Hypothalamus (tissue), 51 donors: ENCODE measurements at places on chromosomes 16 and 17.

- no peak for DNase-seq
Measured at GRCh38 chr16:28100810-28101532, 37.5 kb upstream of the GSG1L start.

- DNase-seq = peak; percentile 53
Measured at GRCh38 chr16:57299719-57300386, 15.4 kb upstream of the PLLP start.

DNA sequence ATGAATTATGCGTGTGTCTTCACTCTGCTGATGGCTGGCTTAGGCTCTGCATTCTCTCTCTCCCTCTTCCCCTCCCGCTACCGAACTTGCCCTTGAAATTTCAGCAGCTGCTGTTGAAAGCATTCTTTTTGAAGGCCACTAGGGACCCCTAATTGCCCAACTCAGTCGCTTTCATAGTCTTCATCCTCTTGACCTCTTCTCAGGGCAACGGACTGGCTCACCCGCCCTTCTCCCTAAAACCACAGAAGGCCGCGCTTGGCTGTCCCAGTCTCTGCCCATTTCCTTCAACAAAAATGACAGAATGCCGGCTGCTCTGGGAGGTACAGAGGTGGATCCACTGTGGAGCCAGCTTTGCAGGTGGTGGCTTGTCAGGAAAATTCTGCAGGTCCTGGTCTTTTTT, 21.0 kb upstream of the FMNL1 start:
- no peak for DNase-seq

DNA sequence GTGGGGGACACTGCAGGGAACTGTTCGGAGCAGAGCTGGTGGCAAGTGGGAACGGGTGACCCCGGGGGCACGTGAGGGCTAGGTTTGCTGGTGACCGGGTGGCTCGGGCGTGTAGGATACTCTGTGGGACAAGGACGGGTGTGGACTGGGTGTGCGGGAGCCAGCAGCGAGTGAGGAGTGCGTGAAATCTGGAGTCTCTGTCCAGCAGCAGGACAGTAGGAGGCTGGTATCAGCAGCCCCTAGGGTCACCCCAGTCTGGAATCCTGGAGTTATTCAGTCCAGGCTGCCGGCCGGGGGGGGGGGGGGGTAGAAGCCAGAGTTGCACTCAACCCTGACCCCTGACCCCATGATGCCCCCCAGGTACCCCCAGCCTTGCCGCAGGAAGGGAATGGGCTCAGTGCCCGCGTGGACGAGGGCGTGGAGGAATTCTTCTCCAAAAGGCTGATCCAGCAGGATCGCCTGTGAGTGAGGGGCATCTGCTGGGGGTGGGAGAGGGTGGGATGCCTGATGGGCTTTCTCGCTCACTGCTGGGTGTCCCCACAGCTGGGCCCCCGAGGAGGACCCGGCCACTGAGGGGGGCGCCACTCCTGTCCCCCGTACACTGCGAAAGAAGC, 6.2 kb downstream of the ACD start:
- no peak for DNase-seq

DNA sequence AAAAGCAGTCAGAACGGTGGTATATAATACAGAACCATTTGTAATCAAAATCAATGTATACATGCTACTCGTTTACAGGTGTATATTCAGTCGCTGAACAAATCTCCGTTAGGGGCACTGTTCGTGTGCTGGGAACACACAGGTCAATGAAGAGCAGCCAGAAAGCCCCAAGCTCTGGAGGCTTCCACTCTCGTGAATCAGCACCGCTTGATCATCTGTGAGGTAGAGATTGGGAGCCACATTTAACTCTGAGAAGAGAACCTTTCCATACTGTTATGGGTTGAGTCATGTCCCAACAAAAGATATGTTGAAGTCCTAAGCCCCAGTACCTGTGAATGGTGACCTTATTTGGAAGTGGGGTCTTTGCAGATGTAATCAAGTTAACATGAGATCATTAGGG, 5.4 kb upstream of the CYTH1 start:
- DNase-seq = no peak

GRCh38 chr16:89905511-89906139, 13.0 kb upstream of the MC1R start:
- DNase-seq = no peak

DNA sequence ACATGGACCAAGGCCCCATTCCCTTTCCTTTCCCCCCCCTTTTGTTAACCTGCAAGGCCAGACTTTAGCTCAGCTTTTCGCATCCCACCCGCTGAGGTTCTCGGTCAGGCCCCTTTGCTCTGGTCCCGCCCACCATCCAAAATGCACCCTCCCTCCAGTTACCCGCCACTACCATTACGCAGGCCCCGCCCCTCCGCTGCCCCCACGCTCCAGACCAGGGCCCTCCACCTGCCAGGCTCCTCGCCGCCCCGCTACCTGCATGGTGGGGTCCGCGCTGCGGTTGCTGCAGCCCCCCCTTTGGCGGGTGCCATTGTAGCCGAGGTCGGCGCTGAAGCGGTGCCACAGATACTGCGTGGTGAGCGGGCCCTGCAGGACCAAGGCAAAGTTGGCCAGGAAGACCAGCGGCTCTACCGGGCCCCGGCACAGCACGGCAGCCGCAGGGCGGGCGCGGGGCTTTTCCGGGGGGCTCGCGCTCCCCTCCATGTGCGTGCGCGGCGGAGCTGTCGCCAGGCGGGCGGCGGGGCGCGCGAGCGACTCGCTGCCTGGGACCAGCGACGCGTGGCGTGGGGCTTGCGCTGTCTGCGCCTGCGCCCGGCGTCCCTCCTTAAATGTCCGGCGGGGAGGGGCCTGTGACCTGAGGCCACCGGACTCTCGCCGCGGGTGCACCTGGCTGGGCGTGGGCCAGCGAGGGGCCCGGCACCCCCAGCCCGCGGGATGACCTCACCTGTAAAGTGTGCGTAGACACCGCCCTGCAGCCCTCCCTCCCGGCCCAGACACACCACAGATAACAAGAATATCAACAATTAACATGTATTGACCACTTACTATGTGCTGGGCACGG, at the start of gene SLC46A1:
TSS of gene SLC46A1 (minus strand) at position 581 of the 841 bp plus-strand sequence. CDS start at position 483, 98 bp downstream.
- no peak for DNase-seq

- no peak for DNase-seq
Measured at GRCh38 chr16:12010388-12011251, 34.1 kb downstream of the SNX29 start.

- DNase-seq = no peak
Measured at GRCh38 chr17:16987830-16988601, 16.1 kb upstream of the TNFRSF13B start.

GRCh38 chr16:71524566-71525553, 1.4 kb upstream of the CHST4 start:
- DNase-seq = no peak

GRCh38 chr17:64213995-64214811, 48.9 kb downstream of the TEX2 start:
- DNase-seq = no peak

- no peak for DNase-seq
Measured at GRCh38 chr17:27810211-27810901, 10.0 kb upstream of the NOS2 start.

- no peak for DNase-seq
Measured at GRCh38 chr17:77011173-77012011, 129.4 kb upstream of the SEC14L1 start.

DNA sequence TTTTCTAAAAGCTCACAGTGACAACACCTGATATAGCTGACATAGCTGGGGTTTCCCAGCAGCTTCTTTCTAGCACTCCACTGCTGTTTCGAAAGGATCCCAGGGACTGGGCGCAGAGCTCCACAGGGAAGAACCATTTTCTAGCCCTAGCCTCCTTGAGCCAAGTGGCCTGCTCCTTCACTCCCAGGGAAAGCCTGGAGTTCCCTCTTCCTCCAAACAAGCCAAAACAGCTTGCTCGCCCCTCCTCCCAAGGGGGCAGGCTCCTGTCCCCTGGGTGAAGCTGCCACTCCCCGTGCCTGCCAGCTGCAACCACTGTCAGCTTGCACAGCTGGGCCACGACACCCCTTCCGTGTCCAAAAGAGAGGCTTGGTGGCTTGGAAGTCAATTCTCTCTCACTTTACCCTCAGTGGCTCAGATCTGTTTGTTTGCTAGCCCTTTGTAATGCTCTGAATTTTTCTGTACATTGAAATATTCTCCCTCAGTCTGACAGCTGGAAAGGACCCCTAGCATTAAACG, 59.8 kb downstream of the CYTH1 start:
- no peak for DNase-seq

DNA sequence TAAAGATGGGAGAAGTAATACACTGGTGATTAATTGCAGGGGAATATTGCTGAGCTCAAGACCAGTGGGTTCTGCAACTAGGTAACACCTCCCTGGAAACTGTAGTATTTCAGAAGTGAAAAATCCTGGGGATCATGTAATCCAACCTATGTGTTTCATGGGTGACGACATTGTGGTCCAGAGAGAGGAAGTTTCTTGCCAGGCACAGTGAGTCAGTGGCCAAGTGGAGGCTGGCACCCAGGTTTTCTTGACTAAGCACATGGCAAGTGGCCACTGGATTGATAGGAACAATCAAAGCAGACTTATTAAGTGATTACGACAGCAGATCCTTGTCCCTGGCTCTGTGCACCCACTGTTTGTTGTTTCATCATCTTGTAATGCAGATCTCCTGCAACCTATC, 14.6 kb upstream of the CIITA start:
- no peak for DNase-seq

DNA sequence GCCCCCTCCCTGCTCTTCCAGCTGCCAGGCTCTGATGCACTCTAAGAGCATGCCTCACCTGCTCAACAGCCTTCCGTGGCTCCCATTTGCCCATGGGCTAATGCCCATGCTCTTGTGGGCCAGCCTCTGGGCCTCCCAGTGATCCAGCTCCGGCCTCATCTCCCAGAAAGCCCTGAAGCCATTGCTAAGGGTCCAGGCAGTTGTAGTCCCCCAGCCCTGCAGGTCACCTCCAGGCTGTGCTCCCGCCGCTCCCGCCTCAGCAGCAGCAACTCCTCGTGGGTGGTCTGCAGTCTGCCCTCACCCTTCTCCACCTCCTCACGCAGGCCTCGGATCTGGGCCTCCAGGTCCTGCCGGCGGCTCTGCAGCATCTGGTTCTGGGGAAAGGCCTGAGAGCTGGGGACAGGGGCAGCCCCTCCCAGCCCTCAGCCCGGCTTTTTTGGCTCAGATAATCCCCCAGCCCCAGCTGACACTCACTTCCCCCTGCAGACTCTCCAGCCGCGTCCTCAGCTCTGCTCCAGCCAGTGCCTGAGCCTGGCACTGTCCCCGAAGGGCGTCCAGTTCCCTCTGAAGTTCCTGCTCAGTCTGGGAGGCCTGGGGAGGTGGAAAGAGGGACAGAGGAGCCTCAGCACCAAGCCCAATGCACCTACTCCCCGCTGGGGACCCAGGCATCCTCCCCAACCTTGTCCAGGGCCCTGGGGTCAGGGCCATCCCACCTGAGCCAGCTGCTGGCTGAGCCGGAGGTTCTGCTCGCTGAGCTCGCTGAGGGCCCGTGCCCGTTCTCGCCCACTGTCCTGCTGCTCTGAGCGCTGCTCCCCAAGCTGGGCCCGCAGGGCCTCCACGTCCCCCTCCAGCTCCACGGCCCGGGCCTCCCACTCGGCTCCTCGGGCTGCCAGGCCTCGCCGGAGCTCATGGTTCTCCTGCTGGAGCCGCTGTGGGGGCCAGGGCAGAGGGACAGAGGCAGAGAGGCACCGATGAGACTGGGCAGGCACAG, 6.2 kb downstream of the BICDL2 start:
- DNase-seq = no peak

- no peak for DNase-seq
Measured at GRCh38 chr17:64500862-64501765, 4.3 kb upstream of the POLG2 start.

GRCh38 chr16:74862743-74863244, 88.2 kb upstream of the FA2H start:
- no peak for DNase-seq

- DNase-seq = no peak
Measured at GRCh38 chr17:35726127-35726952, 5.1 kb upstream of the RASL10B start.

DNA sequence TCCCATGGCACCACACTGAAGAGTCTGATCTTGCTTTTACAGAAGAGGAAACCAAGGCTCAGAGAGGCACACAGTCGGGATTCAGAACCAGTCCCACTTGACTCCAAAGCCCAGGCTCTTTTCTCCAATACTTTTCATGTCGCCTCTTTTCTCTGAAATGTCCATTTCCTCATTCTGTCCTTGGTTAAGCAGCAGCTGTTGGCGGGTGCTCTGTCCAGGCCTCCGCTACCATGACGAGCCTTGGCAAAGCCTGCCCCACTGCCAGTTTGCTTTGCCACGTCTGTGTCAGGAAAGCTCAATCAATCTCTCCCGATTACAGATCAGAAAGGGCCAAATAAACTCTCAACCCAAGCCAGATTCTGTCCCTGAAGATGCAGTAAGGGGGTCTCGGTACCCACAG, 9.1 kb upstream of the CEP295NL start:
- DNase-seq = no peak

- no peak for DNase-seq
Measured at GRCh38 chr16:29011112-29011511, 26.3 kb downstream of the LAT start.

DNA sequence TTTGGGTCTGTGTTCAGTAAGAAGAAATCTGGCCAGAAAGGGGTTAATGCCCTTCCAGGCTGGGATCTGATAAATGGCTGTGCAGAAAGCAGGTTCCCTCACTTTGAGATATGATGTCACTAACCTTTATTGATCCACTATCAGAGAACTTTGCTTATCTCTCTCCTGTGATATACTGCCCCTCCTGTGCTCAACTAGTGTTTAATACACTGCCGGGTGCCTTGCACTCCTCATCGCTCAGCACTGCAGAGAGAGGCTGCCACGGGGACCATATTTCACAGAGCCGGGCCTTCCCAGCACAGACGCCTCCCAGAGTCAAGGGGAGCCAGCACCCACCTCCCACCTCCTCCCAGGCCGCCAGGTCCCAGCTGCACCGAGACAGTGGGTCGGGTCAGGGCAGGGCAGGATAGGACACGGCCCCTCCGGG, 20.2 kb downstream of the ZFHX3 start:
- DNase-seq = no peak

DNA sequence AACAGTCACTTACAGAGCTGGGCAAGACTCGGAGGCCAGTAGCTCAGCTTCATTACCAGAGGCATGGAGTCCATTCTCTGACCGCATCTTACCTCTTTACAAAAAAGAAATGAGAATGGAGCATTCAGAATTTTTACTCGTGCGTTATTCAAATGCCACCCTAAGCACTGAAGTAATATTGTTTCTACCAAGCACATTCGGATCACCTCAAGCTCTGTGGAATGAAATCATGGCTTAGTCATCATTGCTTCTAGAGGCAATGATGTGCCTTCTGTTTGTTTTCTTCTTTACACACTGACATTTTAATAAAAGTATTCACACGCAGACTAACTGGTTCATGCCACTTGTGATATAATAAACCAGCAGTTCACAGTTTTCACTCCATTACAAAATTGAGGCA, 206.8 kb downstream of the PHKB start:
- no peak for DNase-seq

DNA sequence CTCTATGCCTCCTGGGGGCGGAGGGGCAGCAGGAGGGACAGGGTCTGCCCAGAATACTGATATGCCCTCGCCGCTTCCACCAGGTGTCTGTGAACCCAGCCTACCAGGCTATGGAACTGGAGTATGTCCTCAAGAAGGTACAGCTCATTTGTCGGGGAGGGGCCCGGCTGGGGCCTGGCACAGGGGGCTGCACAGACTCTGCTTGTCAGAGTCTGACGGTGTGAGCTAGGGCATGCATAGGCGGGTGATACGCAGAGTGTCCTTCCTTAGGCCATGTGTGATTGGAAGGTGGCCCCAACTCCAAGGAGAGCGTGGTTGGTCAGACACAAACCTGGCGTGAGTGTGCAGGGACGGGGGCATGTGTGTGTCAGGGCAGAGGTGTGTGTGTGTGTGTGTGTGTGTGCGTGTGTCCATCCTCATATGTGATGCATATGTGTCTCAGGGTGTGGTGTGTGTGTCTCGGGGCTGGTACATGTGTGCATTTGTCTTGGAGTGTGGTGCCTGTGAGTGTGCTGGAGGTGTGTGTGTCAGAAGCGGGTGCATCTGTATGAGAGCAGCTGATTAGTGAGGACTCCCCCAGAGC, 7.0 kb downstream of the CHAD start:
- DNase-seq = no peak
